ENCODE measurements at places on chromosomes 12 and 14.

GRCh38 chr12:93292213-93292612 lies 85.5 kb upstream of the NUDT4 start:
- DNase-seq = no peak

DNA sequence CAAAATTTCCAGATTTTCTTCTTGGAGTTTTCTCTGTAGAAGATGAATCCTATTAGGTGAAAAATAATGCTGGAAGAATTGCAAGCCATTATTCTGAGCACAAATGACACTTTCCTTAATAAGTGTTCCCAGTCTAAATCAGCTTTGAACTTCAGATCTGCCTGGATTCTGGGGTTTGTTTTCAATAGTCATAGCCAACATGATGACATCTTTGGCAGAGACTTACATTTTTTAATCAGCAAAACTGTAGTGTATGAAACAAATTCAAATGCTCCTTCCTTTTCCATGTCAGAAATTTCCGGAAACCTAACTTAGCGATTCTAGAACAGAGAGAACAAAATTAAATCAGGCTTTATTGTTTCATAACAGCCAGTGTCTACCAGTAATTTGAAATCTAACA lies 88.5 kb downstream of the TSPAN8 start:
- DNase-seq = no peak

DNA sequence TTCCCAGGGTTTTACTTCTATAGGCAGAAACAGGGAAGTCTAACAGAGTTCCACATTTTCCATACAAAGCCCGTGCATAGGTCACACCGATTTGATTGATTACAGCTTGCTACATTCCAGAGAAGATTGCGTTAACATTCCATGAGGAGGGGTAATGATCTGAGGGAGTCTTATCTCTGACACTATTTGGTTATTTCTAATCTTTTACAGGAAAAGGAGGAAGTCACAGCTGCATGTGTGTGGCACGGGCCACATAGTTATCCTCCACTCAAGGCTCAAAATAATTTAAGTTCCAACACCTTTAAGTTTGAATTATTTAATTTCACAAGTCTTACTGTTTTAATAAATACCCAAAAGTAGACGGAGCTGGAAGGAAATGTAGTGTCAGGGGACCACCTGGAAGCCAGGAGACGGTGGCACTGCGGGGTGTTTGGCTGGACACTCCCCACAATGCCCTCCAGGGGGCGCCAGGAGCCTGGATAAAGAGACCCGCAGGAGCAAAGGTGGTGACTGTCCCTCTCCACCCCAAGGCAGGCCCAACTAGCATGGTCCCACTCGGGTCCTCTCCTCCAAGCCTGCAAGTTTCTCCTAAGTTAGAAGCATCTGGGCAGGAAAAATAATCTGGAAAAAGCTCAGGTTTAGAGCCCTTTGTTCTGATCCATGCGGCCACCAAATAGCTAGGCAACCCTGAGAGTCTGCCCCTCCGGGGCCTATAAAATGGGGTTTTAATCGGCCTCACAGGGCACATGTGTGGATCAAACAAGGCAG lies 20.2 kb downstream of the KRT8 start:
- DNase-seq = peak; percentile 39

GRCh38 chr12:115324949-115325593 lies 641.1 kb upstream of the TBX3 start:
- DNase-seq = no peak

- no peak for DNase-seq
Measured at GRCh38 chr12:42483521-42483790, 106.1 kb downstream of the PRICKLE1 start.

DNA sequence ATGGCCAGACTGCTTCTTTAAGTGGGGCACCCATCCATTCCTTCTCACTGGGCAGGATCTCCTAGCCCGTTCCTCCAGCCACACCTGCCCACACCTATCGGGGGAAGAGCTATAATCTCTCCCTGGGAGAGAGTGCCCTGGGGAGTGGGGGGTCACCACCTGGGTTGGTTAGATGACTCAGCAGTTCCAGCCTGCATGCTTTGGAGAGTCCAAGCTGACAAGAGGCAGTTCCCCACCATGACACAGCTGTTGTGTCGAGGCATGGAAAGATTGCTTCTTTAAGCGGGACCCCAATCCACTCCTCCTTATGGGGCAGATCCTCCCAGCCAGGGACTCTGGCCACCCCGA lies 52.6 kb upstream of the PPFIA2 start:
- no peak for DNase-seq

DNA sequence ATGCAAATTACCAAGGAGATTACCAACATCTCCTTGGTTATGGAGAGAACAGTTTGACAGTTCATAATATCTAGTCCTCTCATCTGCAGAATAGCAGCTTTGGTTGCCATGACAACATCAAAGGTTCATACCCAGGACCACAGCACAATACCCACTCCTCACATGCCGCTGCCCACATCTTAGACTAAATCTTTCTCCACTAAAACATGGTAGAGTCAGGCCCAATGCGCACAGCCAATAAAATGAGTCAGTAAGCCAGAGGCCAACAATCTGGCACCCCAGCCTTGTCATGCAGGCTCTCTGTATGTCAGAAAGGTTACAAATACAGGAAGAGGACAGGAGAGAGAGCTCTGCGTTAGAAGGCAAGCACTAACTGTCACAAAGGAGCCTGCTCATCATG lies 70.6 kb downstream of the KCNK10 start:
- no peak for DNase-seq

GRCh38 chr14:64956697-64957406 lies 14.3 kb upstream of the GPX2 start:
- DNase-seq = no peak

DNA sequence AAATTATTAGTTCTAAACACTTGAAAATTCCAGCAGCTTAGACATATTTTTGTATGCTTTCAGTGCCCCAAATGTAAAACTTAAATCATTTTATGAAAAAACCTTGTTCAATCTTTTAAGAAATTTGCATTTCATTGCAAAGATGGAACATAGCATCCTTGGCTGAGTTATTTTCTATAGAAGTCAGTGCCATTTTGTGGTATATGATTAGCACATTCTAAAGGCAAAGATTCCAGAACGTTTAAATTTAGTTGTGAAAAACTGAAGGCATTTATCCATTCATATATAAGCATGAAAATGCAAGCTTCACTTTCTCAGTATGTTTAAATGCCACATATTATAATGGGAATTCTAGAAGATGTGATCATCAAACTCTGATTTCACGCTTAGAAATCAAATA lies 332.1 kb downstream of the APAF1 start:
- no peak for DNase-seq

DNA sequence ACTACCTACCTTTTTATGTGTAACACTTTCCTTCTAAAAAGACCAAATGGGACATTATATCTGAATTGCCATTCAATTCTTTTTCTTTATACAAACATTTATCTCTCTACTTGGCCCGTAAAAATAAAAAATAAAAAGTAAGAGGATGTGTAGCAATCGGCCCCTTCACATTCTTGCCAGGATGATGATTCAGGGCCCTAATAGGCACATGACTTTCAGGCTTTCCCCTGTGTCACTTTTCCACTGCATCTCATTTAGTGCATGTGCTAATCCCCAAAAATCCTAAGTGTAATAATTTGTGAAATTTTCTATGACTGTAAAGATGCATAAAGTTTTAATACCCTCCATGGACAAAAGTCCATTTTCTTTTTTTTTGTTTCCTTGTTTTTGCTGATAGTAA lies 23.0 kb upstream of the ATP2B1 start:
- DNase-seq = no peak

DNA sequence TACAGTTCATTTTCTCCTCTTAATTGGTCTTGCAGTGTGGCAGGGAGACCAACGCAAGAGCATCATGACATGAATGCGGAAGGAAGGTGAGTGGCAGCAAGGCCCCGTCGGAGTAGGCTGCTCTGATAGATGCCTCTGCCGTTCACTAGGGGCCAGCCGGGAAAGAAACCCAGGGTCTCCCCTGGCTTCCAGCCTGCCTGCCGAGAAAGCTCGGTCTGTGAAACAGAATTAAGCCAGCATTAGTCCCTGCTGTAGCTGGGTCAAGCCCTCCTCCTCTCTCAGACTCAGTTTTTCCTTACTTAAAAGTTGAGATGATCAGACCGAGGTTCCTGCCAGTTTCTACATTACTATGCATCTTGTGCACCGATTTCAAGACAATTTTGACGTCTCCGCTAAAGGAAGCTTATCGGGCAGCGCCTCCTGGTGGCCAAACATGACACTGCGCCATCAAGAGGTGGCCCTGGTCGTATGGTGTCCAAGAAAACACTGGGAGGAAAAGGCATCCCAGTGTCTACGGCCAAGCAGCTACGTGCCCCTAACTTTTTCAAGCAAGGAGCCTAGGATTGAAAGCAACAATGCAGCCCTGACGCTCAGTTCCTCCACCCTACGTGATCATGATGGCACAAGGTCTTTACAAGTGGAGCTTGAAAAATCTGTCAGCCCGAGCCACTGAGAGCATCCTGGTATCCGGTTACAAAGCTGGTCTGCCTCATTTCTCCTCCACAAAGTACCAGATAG lies 131.6 kb downstream of the KSR2 start:
- peak; percentile 38 for DNase-seq
